HEK293T (cell line): ENCODE measurements at places on chromosomes 4 and X.

GRCh38 chrX:66002824-66003680 lies 36.8 kb downstream of the VSIG4 start:
- no peak for DNase-seq

- DNase-seq = peak; percentile 51
These were observed 25.9 kb downstream of the SMIM31 start for GRCh38 chr4:164779811-164780216.

DNA sequence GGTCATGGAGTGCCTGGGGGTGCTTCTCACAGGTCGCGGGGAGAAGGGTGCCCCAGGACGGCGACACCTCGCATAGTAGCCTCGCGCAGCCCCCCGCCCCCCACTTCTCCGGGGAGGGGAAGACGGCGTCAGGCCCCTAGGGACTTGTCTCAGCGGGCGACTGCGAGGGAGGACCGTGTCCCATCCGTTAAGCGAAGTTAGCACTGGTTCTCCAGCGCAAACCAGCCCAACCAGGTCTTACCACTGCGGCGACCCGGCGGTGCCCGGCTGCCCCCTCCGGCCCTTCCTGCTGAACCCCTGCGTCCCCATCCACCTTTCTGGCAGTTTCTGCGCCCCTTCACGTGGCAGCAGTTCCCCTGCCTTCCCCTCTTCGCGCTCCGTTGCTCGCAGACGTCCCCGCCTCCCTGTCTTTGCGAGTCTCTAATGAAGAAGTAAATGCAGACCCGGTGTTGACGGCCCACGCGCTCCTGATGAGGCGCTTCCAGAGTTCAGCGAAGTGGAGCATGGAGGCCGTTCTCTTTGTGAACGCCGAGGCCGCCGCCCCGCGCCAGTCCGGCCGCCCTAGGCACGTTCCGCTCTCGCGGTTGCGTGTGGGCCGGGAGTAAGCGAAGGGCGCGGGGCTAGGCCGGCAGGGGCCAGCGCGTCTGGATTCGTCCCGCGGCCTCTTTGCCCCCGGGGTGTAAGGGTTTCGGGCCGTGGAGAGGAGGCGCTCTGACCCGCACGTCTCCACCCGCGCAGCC lies 3.0 kb downstream of the SLIT2 start:
- DNase-seq = peak; percentile 13

GRCh38 chrX:47223476-47224250 lies 5.2 kb downstream of the CDK16 start:
- no peak for DNase-seq

DNA sequence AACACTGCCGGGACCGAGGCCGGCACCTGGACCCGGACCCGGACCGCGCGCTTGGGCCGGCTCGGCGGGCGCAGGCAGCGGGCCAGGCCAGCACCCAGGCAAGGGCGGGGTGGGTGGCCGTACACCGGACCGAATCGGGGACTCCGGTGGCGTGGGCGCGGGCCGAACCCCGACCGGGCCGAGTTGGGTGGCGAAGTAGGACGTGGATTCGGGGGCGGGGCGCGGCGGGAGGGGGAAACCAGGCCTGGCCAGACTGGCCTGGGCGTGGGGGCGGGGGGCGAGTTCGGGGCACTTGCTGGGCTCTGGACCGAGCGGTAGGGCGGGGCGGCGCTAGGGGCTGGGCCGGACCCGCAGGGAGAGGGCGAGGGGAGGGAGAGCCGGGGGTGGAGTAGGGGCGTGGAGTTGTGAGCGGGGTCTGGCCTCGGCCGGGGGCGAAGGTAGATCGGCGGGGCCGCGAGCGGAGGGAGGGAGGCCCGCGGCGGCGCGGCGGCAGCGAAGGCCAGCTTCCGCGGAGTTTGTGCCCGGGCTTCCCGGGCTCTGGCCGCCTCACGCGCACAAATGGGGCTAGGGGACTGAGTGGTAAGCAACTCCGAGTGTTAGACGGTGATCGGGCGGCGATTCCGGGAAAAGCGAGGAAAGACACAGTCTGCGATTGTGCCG lies 1.8 kb upstream of the BCORL1 start:
- no peak for DNase-seq
